ENCODE measurements at places on chromosomes 5 and 9. TPM values are rescaled to one million over a fixed set of nuclear protein-coding genes. Genes with fewer than 3 reads are reported as not detected.

Gene ST8SIA4
- total RNA-seq: 23.3 TPM

Gene PCSK5
- total RNA-seq: 2.5 TPM

Gene PCDHGB4
- total RNA-seq: 13.9 TPM

Gene ANKRD31
- 0.14 TPM for total RNA-seq

Gene NDUFAF2
- 23.0 TPM for total RNA-seq

Gene TERT
- 9.8 TPM for total RNA-seq

Gene SNCAIP
- total RNA-seq: 0.26 TPM

Gene TAF11L10
- total RNA-seq: not detected

Data from endodermal cell (in vitro differentiated cells).